GM10248 (cell line): ENCODE measurements at places on chromosomes 1 and 21.

- DNase-seq: no peak
These were observed 28.9 kb upstream of the NFASC start for GRCh38 chr1:204841798-204842197.

GRCh38 chr1:8448911-8449661, 131.2 kb downstream of the SLC45A1 start:
- no peak for DNase-seq

DNA sequence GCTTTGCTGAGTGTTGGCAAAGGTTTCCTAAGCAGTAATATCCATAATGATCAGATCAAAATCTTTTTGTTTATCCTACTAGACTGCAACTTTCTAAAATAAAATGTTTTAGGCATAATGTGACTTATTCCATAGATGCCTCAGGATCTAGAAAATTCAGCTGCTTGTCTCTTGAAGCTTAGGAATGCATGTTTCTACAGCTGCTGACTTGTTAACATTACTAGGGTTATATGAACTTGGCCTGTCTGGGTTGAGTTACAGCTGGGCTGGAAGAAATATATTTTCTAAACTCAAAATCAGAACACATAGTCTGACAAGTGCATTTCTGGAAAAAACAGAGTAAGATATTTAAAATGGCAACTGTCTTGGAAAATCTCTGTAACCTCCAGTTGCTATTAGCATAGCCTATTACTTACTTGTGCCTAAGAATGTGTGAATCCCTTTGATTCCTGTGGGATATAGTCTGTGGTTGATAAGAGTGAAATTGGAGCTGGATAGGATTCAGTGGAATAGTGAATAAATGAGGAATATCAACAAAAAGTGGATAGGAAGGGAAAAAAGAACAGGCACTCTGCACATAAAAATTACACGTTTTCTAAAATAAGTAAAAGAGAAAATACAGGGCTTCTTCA, 61.2 kb downstream of the RGS4 start:
- DNase-seq: no peak

- no peak for DNase-seq
These were observed 64.1 kb downstream of the NOS1AP start for GRCh38 chr1:162133566-162133965.

- DNase-seq: no peak
These were observed 17.7 kb upstream of the KDM4A start for GRCh38 chr1:43632135-43632670.

- DNase-seq: no peak
These were observed 21.9 kb downstream of the USP48 start for GRCh38 chr1:21761052-21761451.

DNA sequence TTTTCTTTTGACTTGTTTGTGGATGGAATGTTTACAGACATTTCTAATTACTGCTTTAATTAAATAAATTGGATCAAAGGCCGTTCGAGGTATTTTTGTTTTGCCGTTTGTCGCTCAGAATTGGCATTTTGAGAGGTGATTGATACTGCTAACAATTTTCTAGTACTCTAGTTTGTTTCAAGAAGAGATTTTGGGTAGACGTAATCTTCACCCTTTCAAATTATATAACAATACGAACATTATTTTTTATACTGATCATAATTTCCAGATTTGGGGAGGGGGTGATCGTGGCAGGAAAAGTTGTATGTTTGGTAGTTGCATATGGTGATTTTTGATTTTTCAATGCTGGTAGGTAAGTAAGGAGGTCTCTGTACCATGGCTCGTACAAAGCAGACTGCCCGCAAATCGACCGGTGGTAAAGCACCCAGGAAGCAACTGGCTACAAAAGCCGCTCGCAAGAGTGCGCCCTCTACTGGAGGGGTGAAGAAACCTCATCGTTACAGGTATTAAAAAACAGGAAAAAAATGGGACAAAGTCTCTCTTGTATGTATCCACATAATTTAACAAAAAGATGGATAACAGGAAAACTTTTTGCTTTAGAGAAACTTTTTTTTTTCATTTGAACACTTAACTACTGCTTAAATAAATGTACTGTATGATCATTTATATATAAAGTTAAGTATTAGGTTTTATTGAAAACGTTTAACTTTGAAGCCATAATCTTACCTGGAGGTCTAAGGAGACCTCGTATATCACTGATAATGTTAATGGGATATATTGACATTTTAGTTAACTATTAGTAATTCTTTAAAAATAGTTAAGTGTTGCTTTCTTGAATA, 1.7 kb downstream of the H3-3A start:
- no peak for DNase-seq

- DNase-seq: no peak
These were observed 77.0 kb upstream of the IFFO2 start for GRCh38 chr1:19033515-19033839.

DNA sequence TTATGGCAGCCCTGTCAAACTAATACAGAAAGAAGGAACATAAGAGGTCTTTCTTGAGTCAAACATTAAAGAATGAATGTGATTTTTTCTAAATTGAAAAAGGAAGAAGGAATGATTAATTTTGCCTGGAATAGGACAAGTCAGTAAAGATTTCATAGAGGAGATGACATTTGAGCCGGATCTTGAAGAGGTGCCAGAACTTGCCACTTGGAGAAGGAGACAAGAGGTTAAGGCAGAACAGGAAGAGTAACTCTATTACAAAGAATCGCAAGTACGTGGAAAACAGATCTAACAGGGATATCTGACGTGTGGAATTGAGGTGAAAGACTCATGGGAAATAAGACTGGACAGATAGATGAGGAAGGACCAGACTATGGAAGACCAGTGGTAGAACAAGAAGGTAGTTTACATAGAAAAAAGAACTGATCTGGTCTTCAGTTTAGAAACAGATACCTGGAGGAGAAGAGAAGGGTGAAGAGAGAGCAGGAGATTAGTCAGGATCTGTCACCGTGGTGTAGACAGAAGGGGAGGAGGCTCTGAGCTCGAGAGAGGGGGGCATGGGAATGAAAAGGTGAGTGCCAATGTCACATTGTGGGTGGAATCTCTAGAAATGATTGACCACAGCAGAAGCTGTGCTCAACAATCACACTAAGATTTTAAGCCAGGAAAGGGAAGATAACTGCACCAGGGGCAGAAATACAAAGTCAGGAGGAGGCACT, 32.5 kb downstream of the RHOU start:
- no peak for DNase-seq

DNA sequence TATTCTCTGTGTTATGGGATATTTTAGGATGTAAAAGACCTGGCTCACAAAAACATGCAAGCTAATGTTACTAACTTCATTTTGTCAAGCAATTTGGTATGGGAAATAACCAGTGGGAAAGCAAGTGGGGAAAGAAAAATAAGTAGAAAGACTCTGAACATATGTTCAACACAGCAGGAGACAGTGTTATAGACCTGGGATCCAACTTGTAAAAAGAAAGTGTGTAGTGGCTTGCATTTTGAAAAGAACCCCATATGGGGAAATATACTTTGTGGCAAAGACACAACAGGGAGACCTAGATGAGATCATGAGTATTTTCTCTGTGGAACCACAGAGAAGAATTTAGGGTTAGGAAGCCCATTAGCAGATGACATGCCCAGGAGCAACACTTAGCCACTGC, 212.7 kb upstream of the NRIP1 start:
- DNase-seq: no peak

- peak; percentile 64 for DNase-seq
These were observed 12.9 kb upstream of the RNU1-4 start for GRCh38 chr1:16727190-16728111.

DNA sequence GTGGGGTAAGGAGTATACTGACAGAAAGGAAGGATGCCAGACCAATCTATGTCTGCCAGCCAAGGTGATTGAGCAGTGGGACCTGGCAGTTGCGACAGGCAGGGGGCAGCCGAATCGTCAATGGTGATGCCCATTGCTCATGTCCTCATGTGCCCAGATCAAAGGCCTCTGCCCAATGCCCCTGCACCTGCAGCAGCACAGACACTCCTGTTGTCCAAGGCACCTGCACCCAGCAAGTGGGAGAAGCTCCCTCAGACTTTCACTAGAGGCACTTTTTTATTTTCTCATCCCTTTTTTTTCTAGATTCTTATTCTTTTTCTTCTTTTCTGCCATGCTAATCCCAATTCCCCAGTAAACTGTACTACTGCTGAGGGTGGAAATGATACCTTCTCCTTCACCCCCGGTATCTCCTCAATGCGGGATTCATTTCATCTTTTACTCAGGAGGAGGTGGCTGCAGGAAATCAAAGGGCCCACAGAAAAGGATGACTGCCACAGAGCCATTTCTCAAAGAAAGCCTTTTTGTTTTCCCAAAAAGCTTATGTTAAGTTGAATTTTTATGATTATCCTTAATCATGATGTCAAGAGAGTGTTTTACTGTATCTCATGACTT, 332.0 kb downstream of the PAPPA2 start:
- DNase-seq: no peak

- DNase-seq: no peak
These were observed 24.3 kb downstream of the F13B start for GRCh38 chr1:197042676-197043341.

- no peak for DNase-seq
These were observed 74.7 kb downstream of the HSPA13 start for GRCh38 chr21:14308234-14308633.

DNA sequence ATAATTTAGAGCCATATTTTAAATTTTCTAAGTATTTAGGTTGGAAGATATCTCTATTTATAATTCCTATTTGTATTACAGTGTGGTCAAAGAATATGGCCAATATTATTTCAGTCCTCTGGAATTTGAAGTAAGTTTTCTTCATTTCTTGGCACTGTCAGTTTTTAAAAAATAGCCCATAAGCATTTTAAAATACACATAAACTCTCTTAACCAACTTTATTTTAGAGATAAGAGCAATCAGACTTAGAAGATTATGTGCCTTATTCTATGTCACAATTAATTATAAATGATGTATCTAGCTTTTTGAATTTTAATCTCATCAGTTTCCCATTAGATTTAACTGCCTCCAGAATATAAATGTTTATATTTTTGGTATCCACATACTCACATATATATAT, 130.8 kb downstream of the USP25 start:
- no peak for DNase-seq

DNA sequence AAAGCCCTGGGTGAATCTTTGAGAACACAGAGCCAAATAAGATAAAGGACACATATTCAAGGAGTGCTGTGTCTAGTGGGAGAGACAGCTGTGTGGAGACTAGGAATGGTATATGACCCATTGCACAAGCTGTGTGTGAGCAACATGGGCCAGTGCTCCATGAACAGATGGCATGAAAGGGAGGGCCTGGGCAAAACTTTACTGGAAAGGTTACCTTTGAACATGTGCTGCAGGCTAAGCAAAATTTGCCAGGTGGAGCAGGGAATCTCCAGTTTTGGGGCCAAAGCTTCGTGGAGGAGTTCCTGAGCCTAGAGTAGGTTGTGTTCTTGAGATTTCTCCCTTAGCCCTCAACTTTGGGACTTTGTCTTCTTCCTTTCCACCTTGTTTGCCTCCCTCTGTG, 446.1 kb upstream of the PROX1 start:
- DNase-seq: no peak

- DNase-seq: no peak
These were observed 16.3 kb downstream of the SLC19A1 start for GRCh38 chr21:45525910-45526306.

GRCh38 chr1:173473599-173474011, 3.5 kb upstream of the PRDX6 start:
- no peak for DNase-seq

DNA sequence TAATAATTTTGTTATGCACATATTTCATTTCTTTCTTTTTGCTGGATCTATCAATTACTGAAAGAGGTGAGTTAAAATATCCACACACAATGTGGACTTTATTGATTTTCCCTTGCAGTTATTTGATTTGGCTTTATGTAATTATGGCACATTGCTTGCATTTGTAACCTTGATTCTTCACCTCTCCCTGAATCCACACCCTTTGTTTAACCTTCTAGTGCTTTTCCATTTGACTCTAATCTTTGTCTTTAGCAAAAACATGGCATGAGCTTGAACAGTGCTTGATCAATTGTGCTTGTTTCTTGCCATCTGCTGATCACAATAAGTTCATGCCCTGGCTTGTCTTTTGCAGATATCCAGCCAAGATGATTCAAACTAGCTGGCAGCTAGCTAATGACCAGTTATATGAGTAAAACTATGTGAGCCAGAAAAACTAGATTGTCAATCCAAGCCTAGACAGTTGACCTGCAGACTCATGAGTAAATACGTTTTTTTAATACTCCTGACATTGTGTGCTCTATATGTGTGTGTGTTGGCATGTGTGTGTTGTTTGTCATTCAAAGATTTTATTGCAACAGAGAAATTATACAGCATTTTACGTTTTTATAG, 899.2 kb downstream of the NCAM2 start:
- no peak for DNase-seq

DNA sequence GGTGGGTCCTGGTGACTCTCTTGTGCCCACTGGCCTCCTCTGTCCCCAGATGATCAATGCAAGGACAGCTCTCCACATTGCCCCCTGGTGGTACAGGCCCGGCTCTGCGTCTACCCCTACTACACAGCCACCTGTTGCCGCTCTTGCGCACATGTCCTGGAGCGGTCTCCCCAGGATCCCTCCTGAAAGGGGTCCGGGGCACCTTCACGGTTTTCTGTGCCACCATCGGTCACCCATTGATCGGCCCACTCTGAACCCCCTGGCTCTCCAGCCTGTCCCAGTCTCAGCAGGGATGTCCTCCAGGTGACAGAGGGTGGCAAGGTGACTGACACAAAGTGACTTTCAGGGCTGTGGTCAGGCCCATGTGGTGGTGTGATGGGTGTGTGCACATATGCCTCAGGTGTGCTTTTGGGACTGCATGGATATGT, 10.8 kb downstream of the ADAMTSL4 start:
- peak; percentile 85 for DNase-seq

GRCh38 chr1:86245566-86246190, 89.1 kb upstream of the COL24A1 start:
- DNase-seq: no peak

- no peak for DNase-seq
These were observed 94.3 kb downstream of the RGS2 start for GRCh38 chr1:192903142-192903541.

DNA sequence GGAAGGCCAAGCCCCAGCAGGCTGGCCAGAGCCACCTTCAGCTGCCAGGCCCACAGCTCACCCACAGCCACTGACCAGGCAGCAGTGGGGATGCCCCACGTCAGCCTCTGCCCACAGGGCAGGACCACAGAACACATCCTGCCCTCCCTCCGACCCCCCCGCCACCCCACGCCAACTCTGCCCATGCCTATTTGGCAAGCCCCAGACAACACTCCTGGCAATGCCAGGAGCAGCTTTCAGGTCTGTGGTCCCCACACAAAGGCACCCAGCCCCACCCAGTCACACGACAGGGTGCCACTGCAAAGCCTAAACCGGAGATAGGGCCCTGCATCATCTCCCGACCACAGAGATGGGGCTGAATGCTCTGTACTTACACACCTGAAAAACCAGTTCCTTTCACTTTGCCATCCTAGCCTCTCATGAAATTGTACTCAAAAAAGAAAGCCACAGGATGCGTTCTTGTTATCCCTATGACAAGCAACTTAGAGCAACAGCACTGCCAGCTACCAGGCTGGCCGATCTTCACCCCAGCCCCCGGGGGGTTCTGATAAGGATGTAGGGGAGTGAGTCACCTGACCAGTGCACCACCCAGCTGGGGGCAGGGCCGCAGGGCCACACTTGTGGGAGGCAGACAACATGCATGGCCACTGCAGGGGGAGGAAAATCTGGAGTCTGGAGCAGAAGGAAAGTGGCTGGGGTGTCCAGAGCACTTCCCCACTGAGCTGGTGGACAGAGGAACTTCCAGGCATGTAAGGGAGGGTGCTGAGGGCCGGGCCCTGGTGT, 36.2 kb downstream of the UBE2G2 start:
- no peak for DNase-seq

GRCh38 chr1:47827109-47827508, 170.1 kb downstream of the TRABD2B start:
- no peak for DNase-seq
